Fibroblast of villous mesenchyme (primary cell): ENCODE measurements at places on chromosomes 4 and X. TPM values are rescaled to one million over a fixed set of nuclear protein-coding genes. Genes with fewer than 3 reads are reported as not detected.

- DNase-seq: no peak
Observed at GRCh38 chr4:185654965-185655554, 119.8 kb upstream of the PDLIM3 start.

GRCh38 chr4:118114720-118115119, 80.4 kb downstream of the NDST3 start:
- peak; percentile 4 for DNase-seq

GRCh38 chr4:95183656-95184408, 364.9 kb downstream of the UNC5C start:
- no peak for DNase-seq

DNA sequence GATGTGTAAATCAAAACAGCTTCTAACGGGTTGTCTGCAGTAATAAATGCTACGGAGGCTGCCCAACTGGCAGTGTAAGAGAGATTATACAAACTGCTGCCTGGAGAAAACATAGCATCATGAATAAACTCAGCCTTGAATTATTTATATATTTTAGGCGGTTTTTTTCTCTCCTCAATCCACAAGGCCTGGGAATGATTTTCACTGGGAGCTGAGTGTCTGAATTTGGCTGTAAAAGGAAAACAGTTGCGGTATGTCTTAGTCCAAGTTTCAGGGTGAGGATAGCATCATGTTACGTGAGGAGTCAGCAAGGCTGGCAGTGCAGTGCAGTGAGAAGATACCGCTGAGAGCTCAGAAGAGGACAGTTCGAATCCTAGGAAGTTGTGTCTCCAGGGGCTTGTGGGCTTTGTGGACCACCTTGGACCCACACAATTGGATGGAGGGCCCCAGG, 291.5 kb upstream of the BOD1L1 start:
- peak; percentile 88 for DNase-seq

DNA sequence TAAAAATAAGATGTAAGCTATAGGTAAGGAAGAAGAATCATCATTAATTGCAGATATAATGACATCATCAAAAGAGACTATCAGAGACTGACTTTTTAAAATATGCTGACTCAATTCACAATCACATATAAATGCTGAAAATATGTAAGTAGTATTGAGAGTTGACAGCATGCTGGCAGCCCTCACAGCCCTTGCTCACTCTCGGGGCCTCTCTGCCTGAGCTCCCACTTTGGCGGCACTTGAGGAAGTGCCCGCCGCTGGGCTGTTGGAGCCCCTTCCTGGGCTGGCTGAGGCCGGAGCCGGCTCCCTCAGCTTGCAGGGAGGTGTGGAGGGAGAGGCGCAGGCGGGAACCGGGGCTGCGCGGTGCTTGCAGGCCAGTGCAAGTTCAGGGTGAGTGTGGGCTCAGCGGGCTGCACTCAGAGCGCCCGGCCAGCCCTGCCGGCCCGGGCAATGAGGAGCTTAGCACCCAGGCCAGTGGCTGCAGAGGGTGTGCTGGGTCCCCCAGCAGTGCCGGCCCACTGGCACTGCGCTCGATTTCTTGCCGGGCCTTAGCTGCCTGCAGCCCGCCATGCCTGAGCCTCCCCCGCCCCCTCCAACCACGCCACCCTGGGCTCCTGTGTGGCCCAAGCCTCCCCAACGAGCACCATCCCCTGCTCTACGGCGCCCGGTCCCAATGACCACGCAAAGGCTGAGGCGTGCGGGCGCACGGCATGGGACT, 68.9 kb downstream of the RAB28 start:
- DNase-seq: no peak

DNA sequence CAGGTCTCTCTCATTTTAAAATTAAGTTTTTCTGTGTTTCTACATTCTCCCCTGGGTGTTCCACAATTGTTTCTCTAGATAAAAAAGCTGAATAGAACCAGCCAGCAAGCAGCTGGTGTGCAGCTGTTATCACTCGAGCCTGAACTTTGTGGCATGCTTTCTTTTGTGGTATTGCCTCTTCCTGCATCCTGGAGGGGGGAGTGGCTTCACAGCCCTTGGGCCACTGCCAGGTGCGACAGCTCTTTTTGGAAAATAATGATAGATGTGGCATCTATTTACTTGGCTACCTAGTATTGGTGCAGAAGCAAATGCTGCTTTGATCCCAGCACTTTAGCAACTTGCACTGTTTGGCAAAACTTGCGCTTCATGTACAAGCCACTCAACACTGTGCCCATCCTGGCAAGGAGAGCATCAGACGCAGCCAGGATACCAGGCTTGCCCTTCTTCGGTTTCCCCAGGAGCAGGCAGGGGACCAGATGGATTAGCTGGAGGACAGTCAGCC, 69.4 kb downstream of the HMGB2 start:
- peak; percentile 41 for DNase-seq

- no peak for DNase-seq
Observed at GRCh38 chr4:41643331-41643730, 105.2 kb downstream of the PHOX2B start.

- DNase-seq: no peak
Observed at GRCh38 chrX:2640436-2641150, 50.5 kb upstream of the CD99 start.

GRCh38 chr4:186808630-186809018, 85.0 kb upstream of the FAT1 start:
- DNase-seq: peak; percentile 71

DNA sequence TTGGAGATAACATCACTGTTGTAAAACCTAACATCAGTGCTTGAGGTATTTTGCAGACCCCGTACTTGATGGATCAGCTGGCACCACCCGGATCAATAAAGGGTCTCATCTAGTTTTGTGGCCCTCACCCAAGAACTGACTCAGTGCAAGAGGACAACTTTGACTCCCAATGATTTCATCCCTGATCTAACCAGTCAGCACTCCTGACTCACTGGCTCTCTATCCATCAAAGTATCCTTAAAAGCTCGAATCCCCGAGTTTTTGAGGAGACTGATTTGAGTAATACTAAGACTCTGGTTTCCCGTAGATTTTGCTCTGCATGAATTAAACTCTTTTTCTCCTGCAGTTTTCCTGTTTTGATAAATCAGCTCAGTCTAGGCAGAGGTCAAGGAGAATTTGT, 2498.1 kb downstream of the PCDH7 start:
- DNase-seq: no peak

- DNase-seq: no peak
Observed at GRCh38 chrX:107374831-107375230, 74.6 kb upstream of the FRMPD3 start.

DNA sequence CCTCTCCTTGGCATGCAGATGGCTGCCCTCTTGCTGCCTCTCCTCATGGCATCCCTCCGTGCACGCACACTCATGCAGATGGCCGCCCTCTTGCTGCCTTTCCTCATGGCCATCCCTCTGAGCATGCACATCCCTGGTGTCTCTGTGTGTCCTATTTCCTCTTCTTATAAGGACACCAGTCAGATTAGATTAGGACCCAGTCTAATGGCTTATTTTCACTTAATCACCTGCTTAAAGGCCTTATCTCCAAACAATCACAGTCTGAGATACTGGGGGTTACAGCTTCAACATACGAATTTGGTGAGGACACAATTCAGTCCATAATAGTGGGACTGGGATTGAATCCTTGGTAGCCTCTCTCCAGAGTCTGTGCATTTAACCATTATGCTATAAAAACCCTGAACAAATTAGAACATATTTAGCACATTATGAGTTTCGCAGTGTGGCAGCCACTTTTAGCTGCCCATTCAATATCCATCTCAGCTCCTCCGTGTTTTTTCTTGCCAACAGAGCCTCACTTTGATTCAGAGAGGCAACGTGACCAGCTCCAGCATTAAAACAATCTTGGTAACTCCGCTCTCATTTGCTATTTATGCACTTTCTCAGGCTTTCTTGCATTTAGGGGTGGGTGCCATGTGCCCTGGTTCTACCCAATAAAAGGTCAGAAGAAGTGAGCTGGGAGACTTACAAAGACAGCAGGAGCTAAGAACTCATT, 26.2 kb upstream of the TMEM150C start:
- no peak for DNase-seq

- no peak for DNase-seq
Observed at GRCh38 chr4:128675083-128675482, 134.4 kb upstream of the JADE1 start.

DNA sequence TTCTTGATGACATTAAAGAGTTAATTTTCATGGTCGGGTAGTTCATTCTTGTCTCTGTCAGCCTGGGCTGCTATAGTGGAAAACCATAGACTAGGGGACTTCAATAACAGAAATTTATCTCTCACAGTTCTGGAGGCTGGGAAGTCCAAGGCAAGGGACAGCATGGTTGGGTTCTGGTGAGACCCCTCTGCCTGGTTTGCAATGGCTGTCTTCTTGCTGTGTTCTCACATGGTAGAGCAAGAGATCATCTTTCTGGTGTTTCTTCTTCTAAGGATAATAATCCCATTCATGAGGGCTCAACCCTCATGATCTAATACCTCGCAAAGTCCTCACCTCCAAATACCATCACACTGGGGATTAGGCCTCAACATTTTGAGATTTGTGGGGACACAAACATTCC, 50.1 kb downstream of the RHOH start:
- DNase-seq: no peak

- DNase-seq: peak; percentile 98
Observed at GRCh38 chr4:8274765-8275547, 5.4 kb downstream of the HTRA3 start.

GPR50 gene
- not detected in 2 replicates for total RNA-seq

WDFY3 gene
- total RNA-seq: 75.7 and 98.0 TPM in 2 replicates

HHIP gene
- total RNA-seq: 0.64 and 1.7 TPM in 2 replicates

PDCL2 gene
- not detected in 2 replicates for total RNA-seq

IBSP gene
- total RNA-seq: not detected in 2 replicates

APBB2 gene
- 96.3 and 133 TPM in 2 replicates for total RNA-seq

BEX5 gene
- not detected in 2 replicates for total RNA-seq

USP17L13 gene
- not detected in 2 replicates for total RNA-seq
